ENCODE measurements at places on chromosomes 1 and 21.

DNA sequence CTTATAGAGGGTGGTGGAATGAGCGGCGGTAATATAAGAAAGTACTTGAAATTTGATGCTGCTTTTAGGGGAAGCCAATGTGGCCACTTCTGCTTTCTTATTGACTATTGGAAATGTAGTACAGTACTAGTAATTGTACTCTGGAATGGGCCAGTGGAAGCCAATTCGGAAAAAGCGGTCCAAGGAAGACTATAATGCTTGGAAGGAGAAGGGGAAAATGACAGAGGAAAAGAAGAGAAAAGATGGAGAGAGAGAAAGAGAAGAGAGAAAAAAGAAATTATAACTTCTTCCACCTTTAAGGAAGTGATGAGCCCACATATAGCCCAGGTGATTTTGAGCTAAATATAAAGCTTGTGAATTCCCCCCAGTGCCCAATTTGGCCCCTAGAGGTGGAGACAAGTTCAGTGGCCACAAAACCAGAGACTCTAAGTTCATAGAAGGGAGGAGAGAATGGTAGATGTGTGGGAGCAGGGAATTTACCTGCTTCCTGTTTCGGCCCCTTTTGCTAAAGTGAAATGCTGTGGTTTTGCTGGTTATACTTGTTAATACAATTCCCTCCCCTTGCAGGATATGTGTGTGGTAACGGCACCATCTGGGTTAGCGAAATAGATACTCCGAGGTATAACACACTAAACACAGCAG lies 35.7 kb upstream of the DUSP10 start:
- DNase-seq: peak; percentile 36

GRCh38 chr1:79055856-79056255 lies 49.3 kb upstream of the ADGRL4 start:
- DNase-seq: no peak

DNA sequence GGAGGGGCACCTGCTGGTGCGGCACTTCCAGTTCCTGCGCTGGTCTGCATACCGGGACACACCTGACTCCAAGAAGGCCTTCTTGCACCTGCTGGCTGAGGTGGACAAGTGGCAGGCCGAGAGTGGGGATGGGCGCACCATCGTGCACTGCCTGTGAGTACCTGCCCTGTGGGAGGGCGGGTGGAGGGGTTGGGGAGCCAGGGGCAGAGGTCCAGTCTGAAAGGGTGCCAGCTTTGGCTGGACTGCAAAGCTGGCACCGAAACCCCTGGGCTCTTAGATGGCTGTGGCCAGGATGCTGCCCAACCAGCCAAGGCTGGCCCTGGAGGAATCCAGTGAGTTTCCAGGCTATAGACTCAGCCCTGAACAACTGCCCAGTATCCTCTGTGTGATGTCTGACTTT lies 87.3 kb downstream of the PTPRU start:
- DNase-seq: no peak

- no peak for DNase-seq
These were observed 413 bp downstream of the EFCAB7 start for GRCh38 chr1:63523738-63524137.

- no peak for DNase-seq
These were observed 102.4 kb downstream of the CACHD1 start for GRCh38 chr1:64572222-64572900.

DNA sequence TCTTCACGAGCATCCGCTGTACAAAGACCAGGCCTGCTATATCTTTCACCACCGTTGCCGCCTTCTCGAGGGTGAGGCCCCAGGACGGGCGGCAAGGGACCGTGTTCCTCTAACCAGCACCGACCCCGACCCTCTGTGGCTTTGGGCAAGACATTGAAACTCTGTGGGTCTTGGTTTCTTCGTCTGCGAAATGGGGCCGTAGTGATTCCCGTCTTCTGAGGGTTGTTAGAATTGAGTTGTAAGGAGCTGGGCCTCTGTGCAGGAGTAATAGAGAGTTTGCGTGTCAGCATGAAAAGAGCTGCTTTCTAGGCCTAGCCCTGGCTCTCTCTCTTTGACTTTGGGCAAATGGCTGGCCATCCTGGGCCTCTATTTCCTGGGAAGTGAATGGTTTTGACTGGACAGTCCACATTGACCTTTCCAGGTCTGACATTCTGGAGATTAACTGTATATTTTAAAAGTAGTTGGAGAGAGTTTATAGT lies 591 bp downstream of the MRPL37 start:
- DNase-seq: no peak

GRCh38 chr1:55063577-55063942 lies 24.2 kb downstream of the PCSK9 start:
- no peak for DNase-seq

DNA sequence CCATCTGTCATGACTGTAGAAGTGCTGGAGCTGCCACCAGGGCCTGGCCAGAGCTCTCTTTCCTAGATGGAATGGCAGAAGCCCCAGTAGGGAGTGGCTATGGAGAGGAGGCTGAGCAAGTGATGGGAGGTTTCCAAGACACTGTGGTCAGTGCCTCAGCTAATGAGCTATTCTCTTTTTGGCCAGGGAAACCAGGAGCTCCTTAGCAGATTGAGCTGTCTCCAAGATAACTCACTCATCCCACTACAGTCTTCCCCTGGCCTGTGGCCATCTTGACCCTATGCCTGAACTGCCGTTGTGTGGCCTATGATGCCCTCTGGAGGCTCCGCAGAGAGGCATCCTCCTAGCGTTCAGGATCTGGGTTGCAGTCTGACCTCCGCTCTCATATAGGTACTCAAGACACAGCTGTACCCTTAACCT lies 60.5 kb downstream of the ERI3 start:
- DNase-seq: no peak

GRCh38 chr1:160412028-160412362 lies 11.6 kb downstream of the VANGL2 start:
- no peak for DNase-seq

DNA sequence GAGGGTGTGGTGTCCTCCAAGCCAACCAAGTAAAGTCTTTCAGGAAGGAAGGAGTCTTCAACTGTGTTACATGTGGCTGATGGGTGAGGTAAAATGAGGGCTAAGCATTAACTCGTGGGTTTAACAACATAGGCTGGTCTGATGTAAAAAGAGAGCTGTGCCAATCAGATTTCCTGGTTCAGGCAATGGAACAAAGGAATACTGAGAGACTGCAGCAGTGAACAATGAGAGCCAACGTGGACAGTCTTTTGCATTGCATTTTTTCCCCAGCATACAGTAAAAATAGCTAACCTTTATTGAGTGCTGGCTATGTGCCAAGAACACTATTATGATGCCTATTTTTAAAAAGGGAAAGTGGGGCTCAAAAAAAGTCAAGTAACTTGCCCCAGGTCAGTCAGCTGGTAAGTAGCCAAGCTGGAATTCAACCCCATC lies 31.1 kb downstream of the DLGAP3 start:
- DNase-seq: no peak

DNA sequence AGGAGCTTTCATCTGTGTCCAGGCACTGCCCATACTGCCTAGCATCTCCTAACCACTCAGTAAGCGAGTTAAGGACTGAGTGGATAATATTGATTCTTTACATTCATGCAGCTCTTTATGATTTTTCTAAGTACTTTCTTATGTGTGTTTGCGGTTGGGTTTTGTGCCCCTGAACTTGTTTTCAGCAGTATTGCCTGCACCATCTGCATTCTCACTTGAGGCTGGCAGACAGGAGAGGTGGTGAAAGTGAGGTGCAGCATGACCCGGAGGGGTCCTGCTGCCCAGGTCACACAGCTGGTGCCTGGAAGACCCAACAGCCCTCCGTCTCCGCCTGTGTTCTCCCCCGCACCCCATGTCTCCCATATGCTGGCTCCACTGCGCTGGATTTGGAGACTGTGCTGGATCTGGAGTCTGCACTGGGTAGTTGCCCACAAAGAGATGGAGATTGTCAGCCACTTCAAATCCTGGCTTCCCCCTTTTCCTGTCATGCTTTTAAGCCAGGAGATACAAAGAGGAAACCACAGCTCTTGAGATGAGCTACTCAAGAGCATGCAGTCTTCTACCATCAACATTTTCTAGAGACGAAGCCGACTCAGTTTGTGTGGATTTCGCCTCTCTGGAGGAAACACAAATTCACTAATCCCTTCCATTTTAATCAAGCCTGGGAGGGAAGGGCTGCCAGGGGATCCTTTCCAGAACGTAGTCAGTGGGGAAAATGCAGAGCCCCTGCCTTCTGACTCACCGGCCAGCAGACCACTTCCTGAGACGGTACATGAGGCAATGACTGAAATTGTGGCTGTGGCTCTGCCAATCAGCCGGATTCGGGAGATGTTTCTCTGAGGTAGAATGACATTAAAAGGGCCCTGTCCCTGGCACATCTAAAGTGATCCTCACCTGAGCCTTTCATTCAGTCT lies 71.7 kb upstream of the ANGPTL1 start:
- DNase-seq: no peak

DNA sequence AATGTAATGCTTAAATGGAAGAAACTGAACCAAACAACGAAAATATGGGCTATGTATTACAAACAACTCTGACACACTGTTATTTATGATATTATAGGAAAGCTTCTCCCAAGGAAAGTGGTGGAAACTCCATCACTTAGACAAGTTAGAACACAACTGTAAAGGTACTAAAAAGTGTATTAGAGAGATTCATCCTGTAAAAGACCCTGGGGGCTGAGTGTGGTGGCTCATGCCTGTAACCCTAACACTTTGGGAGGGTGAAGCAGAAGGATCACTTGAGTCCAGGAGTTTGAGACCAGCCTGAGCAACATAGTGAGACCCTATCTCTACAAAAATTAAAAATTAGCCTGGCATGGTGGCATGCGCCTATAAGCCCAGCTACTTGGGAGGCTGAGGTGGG lies 7.4 kb upstream of the UBE4B start:
- no peak for DNase-seq

DNA sequence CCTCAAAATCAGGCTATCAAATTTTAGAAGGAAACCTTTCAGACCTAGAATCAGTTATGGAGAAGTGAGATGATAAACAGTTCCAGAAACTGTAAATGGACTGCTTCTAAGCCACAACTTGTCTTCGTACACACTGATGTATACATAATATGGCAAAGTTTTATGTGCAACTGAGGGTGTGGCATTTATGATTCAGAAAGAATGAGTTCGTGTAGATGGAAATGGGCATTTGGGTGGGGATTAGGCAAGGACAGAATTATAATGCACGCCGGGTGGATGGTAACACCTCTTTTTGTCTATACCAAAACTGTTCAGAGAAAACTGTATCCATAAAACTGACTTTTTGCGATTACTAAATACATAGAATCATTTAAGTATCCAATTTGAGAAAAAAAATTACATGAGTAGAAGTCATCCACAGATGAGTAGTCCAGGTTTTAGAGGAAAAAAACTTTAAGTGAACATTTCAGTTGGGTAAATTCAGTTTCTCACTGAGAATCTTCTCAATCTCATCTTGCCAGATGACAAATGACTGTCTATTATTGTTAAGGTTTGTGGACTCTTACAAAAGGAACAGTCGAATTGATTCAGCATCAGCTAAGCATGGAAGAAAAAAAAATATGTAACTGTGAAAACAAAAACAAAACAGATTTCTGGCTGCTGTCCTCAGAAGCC lies 22.5 kb downstream of the ERRFI1 start:
- no peak for DNase-seq

DNA sequence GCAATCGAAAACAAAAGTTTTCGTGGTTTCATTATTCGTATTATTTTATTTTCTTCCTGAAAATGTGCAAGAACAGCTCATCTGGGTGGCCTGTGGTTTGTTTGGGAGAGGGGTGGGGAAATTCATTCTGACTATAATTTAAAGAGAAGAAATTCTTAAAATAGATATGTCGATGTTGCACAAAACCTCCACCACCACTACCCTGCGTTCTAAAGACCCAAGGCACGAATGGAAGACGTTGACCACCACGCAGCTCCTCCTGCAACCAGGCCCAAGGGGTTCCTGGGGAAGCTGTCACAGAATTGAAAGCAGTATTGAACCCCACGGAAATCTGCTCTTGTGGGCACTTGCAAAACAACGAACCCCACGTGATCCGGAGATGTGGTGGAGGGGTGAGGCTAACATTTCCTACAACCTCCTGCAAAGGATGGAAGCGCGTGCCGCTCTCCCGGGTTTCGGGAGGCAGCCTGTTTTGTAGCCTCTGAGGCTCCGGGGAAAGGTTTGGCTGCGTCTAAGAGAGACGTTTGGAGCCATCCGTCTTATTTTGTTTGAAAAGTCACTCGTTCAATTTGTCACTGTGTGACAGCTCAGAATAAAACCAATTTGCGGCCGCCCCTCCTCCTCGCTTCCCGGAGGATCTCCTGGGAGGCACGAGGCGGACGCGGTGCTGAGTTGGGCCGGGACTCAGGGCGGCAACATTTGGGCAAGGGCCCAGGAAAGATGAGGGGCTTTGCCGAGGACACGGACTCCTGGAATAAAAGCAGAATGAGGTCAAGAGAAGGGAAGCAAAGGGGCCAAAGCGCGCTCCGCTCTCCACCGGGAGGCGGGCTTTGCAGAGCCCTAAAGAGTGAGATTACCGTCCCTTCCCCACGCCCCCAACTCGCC lies 810 bp upstream of the HLX start:
- no peak for DNase-seq

DNA sequence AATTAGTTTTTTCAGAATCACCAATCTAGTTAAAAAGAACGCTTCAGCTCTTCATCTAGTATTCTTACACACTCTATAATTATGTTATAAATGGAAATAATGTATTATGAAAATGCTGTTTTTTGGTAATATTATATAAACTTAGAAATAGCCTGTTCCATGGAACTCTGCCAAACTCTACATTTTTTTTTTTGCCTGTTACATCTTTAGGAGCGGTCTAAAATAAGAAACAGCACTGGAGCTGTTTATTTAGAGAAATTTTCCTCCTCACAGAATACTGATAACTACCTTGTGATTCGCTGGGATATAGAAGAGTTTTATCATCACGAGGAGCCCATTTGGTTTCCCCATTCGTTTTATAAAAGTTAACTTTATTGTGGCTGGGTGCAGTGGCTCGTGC lies 58.5 kb downstream of the PKN2 start:
- no peak for DNase-seq

GRCh38 chr1:161478985-161479384 lies 26.3 kb upstream of the FCGR2A start:
- DNase-seq: no peak

- DNase-seq: no peak
These were observed 11.8 kb downstream of the RTCA start for GRCh38 chr1:100277866-100278265.

GRCh38 chr1:64171797-64172281 lies 31.6 kb upstream of the UBE2U start:
- DNase-seq: no peak

DNA sequence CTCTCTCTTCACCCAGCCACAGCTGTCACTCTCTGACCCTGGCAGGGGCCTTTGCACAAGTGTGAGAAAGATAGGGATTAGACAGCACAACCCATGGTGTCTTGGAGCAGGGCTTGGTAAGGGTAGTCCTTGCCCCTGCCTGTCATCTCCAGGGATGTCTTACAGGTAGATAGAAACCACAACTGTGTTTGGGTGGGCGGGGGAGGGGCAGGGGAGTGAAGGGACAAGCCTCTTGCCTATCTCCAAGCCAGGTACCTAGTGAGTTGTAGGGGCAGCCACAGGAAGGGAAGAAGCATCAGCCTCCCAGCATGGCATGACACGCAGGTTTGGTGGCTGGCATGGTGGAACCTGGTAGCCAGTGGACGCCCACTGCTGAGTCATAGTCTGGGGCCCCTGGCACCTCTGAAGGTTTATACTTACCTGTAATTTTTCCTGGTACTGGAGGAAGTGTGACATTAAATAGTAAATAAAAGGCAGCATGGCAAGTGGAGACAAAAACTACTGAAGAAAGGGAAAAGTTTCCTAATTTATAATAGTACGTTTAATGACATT lies 97.5 kb downstream of the CLEC20A start:
- DNase-seq: no peak

Data from activated CD4-positive, alpha-beta T cell treated with anti-CD3 and anti-CD28 coated beads, Interleukin-2, amount 50 U/mL, for 48 hours (primary cell).